Mesenchymal stem cell (in vitro differentiated cells and primary cell): ENCODE measurements at places on chromosomes 2 and 18.
A peak's percentile ranks its signal among the peaks of the same experiment; 100 is the strongest.

GRCh38 chr2:17813742-17814473 lies 2.4 kb upstream of the MSGN1 start:
- peak; percentile 83 for DNase-seq

- no peak for DNase-seq
These were observed 343.5 kb upstream of the KLHL29 start for GRCh38 chr2:23041443-23041842.

DNA sequence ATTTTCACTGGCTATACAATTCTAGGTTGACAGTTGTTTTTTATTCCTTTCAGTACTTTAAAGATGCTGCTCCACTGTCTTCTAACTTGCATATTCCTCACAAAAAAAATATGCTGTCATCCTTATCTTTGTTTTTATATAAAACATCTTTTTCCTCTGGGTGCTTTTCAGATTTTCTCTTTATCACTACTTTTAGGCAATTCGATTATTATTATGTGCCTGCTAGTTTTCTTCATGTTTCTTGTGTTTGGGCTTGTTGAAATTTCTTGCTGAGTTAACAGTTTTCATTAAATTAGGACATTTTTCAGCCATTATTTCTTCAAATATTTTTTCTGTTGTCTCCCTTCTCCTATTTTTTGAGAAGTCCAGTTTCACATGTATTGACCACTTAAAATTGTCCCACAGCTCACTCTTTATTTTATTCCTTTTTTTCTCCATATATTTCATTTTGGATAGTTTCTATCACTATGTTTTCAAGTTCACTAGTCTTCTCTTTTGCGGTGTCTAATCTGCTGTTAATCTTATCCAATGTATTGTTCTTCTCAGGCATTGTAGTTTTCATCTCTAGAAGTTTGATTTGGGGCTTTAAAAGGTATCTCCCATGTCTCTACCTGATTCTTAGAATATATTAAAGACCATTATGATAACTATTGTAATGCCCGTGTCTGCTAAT lies 205.1 kb upstream of the SIX3 start:
- DNase-seq, result no peak

- peak; percentile 88 for DNase-seq
These were observed 38.7 kb downstream of the SCG2 start for GRCh38 chr2:223563462-223563861.

DNA sequence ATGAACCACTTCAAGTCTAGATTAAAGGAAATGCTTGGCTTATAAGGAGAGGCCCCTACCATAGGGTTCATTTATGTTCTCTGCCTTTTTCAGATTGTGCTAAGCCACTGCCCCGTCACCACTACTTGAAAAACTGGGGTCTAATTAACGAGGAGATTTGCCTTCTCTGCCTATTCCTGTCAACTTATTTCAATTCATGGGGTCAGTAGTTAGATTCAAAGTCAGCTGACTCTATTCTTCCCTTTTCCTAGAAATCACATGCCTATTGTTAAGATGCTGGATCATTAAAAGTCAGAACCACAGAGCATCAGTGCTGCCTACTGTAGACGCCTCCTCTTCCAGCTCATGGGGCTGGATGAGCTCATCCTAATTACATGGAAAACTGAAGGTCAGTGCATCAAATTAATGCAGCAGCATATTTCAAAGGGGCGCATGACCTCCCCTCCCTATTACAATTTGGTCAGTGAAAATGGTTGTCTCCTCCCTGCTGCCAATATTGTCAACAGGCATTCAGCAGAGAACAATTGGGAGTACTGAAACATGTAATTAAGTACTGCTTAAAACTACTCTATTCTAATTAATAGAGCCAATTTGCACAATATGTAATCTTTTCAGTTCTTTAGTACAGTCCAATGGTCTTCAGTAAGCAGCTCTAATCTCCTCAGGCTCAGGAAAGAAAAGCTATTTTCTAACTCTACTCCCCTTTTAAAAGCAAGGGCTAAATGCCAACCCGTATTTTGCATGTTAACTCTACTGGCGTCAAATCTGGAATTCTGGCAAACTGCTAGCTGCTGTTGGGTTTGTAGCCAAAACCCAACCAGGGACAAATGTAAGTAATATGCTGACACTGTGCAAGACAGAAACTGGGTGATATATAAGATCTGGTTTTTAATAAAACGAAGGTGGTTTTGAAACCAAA lies 117.4 kb upstream of the ITGB6 start:
- no peak for DNase-seq

DNA sequence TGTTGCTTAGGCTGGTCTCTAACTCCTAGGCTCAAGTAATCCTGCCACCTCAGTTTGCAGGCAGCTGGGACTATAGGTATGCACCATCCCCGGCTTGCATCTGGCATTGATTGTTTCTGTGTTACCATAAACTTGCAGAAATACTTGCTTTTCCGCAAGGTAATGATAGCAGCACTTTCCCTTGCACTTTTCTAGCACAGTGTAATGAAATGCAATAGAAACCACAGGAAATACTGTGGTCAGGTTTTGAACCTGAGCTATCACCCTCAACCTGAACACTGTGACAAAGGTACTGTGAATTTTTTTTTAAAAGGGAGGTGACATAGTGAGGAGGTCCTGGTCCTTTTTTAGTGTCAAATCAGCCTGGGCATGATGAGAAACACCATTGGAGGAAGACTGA lies 38.3 kb downstream of the DHRS9 start:
- no peak for DNase-seq

- DNase-seq, result peak; percentile 94
These were observed 17.6 kb upstream of the PPP4R1 start for GRCh38 chr18:9631814-9632496.

- DNase-seq, result peak; percentile 70
These were observed 20.4 kb downstream of the GDF7 start for GRCh38 chr2:20687260-20687832.

DNA sequence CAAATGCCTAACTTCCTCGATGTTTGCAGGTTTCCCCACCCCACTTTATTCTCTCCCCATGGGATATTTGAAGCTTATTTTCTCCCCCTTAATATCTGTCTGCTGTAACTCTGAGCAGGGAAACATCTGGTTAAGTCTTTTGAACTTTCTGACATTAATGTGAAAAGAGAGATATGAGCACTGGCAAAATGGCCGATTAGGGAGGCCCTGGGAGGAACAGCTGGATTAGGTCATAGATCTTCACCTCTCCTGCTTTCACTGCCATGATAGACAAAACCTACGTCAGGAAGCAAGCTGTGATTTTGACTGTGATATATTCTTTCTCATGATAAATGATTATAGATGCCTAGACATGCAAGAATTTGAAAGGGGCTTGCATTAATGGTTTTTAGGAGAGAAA lies 43.6 kb downstream of the LYPD6B start:
- DNase-seq, result no peak

GRCh38 chr2:197215748-197216360 lies 94.7 kb downstream of the ANKRD44 start:
- DNase-seq, result no peak

- no peak for DNase-seq
These were observed 71.1 kb upstream of the HK2 start for GRCh38 chr2:74762789-74763188.

- DNase-seq, result no peak
These were observed 84.6 kb upstream of the RFX8 start for GRCh38 chr2:101559551-101559950.

DNA sequence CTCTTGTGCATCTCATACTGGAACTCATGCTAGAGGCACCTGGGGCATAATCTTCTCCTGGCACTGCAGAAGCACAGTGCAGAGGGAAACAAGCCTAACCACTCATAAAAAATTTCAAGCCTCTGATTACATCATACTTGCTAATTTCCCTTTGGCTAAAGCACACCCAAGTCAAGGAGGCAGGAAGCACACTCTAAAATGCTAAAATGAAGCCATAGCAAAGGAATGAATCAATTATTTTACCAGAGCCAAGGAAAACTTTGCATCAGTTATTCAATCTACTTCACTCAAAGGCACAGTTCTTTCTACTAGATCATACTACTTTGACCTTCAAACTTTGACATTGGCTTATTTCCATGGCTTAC lies 79.6 kb upstream of the SPOPL start:
- peak; percentile 12 for DNase-seq

- DNase-seq, result no peak
These were observed 35.8 kb upstream of the ARHGAP25 start for GRCh38 chr2:68698567-68699377.

- no peak for DNase-seq
These were observed 52.2 kb upstream of the BCL2L11 start for GRCh38 chr2:111068435-111069058.

- no peak for DNase-seq
These were observed 68.9 kb upstream of the ITM2C start for GRCh38 chr2:230795856-230796255.

GRCh38 chr2:100281521-100282438 lies 40.5 kb downstream of the LONRF2 start:
- no peak for DNase-seq

DNA sequence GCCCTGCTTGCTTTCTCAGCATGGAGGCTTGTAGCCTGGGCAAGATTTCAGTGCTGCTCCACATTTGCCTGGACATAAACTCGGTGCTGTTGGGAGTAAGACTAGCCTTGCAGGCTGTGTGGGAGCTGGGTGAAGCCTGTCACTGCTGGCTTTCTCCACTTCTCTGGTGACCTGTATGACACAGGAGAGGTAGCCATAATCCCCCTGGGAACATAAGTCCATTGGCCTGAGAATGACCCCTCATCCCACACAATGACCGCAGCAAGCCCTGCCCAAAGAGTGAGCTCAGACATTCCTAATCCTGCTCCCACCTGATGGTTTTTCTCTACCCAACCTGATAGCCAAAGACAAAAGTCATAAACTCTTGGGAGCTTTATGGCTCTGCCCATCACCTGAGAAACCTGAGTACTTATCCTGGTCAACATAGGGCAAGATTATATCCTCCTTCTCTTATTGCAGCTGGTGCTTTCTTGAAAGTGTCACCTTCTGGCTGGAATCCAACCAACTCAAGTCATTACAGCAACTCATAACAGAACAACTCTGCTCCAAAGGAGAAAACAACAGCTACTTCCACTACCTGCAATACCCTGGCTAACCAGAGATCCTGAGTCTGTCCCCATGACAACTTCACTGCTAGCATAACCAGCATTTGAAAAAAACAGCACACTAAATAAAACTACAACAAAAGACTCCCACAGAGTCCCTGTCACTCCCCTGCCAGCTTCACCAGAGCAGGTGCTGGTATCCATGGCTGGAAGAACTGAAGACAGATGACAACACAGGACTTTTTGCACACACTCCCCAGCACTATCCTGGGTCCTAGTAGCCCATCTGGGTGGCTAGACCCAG lies 834.4 kb upstream of the DDX18 start:
- DNase-seq, result no peak

- DNase-seq, result peak; percentile 93
These were observed 130.1 kb upstream of the COPS8 start for GRCh38 chr2:236955521-236956030.

- no peak for DNase-seq
These were observed 68.5 kb downstream of the ETAA1 start for GRCh38 chr2:67465623-67466022.

DNA sequence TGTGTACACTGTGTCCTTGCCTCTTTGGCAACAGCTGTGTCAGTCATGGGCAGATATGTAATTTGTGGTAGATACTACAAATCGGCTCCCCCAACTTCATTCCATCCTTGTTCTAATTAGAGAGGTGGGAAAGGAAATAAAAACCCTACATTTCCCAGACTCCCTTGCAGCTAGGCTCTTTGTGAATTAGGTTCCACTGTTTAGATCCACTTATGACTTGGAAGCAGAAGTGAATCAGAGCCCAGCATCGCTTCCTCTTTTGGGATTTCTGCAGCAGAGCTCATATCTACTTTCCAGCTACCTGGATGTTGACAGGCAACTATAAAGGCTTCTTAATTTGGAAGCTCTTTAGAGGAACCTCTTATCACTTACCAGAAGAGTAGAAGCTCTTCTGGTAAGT lies 34.1 kb upstream of the NARS1 start:
- no peak for DNase-seq

DNA sequence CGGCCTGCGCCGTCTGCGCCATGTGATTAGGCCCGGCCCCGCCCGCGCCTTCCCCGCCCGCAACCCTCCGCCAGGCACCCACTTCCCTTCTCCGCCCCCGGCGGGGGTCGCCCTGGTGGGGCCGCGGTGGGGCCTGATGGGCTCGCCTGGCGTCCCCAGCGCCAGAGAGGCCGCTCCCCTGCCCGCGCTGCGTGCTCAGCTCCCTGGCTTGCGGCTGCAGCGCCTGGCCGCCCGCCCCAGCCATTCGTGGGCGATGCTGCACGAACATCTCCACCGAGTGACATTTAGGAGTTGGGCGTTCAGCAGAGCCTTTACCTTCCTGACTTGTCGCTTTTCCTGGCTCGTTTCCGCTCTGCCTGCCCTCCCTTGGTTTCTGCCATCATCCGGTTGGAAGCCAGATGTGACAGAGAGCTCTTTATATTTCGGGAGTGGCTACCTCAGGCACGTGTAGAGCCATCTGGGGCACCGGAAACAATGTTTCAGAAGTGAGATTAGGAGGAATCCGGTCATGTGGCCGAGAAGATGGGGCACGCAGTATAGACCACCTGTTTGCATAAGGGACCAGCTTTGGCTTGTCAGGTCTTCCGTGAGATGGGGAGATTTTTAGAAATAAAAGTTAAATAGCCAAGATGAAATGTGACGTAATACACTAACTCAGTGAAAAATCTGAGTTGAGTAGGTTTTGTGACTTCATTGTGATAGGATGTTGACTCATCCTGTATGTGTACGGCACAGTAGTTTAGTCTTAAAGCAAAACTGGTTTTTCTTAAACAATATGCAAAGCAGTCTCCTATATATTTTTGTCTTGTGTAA lies 1.2 kb downstream of the GLS start:
- DNase-seq, result peak; percentile 86

DNA sequence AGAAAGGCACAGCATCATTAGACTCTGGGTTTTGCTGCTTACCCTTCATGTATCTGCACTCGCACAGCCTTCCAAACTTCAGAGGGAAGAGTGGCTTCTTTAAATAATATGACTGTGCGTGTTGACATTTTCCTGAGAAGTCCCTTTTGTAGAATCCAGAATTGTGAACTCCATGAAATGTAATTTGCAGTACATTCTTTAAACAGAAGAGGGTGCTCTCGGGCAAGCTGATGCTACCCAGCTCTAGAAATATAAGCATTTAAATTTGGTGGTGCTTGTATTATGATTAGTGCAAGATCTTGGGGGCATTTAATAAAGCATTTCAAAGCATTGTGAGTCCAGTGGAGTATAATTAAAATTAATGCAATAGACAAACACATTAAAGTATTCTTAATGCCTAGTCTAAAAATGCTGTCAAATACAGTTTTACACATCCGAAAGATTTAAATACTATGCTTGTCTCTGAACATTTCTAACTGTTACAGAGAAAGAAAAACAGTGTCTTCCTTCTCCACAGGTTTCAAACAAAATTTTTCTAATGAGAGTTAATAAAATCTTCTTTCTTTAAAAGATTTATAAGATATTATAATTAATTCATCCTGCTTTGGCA lies 17.3 kb upstream of the GTF2A1L start:
- DNase-seq, result peak; percentile 47

DNA sequence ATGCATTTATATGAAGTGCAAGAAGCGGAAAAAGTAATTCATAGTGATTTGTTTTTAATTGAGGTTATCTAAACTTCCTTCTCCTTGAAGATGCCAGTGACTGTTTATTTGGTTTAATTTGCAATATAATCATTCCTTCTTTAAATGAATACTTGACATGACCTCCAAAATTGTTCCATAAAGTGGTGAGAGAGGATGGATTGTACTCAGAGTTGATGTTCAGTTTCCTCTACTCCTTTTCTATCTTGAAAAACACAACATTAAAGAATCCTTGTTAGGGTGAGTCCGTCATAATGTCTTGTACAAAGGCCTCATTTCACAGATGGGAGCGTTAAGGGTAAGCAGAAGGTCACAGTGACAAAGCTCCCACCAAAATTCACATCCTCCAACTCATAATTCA lies 756.1 kb upstream of the KLHL29 start:
- no peak for DNase-seq
